ENCODE measurements at places on chromosomes 16 and 17. TPM values are rescaled to one million over a fixed set of nuclear protein-coding genes. Genes with fewer than 3 reads are reported as not detected.
A peak's percentile ranks its signal among the peaks of the same experiment; 100 is the strongest.

Gene P2RX1
- total RNA-seq: 3.6 TPM

Gene GH2
- total RNA-seq: 0.24 TPM

Gene KRT27
- 0.14 TPM for total RNA-seq

Gene NHLRC4
- total RNA-seq: 5.5 TPM

Gene KCNJ2
- 5.3 TPM for total RNA-seq

- no peak for DNase-seq
These were observed 34.7 kb downstream of the TRPV2 start for GRCh38 chr17:16450028-16450427.

GRCh38 chr17:57945996-57946797, 9.0 kb downstream of the CUEDC1 start:
- DNase-seq: no peak

DNA sequence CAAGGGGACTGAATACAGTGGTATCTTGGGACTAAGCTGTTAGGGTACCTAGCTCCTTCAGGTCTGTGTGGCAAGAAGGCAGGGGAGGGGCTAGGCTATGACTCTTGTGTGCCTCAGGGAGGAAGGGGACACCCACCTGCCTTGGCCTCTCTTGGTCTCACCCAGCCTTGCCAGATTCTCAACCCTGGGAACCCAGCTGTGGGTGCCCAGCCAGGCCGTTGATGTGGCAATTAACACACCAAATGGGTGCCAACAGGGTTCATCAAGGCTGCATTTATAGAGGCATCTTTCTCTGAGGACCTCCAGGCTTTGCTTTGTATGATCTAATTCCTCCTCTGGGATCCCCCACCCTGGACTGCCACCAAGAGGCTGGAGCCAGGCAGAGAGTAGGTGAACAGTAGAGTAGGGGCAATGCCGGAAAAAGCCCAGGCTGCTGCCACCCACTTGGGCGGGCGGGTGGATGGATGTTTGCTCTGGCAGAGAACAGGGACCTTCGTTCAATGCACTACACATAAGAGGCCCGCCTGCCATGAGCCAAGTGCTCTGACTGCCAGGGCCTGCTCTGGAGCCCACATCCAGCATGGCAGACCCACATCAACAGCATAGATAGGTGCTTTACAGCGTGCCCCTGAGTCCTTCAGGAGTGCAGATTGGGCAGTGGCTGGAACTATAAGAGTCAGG, 3.2 kb upstream of the ASB16 start:
- no peak for DNase-seq

DNA sequence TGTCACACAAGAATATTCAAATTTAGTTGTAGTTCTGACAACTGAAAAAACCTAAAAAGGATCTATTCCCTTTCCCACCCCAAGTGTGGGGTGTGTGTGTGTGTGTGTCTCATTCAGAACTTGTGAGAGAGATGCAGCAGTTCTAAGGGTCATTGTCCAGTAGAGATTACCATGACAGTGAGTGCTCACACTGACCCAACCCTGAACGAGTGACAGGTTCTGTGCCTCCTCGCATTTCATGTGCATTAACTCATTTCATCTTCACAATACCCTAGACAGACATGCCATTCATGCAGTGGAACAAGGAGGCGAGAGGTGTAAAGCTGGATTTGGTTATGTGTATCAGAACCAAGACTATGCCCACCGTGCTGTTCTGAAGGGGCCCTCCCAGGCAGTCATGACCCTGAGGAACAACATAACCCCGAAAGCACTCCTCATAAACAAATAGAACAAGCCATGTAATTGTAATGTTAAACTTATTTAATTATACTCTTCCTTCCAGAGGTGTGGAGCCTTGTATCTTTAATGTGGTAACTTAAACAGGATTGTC, 102.1 kb downstream of the CLEC16A start:
- DNase-seq: no peak

GRCh38 chr17:71505200-71505599, 615.6 kb upstream of the SOX9 start:
- no peak for DNase-seq

- DNase-seq: no peak
These were observed 46.7 kb downstream of the HAPSTR1 start for GRCh38 chr16:9138021-9138680.

DNA sequence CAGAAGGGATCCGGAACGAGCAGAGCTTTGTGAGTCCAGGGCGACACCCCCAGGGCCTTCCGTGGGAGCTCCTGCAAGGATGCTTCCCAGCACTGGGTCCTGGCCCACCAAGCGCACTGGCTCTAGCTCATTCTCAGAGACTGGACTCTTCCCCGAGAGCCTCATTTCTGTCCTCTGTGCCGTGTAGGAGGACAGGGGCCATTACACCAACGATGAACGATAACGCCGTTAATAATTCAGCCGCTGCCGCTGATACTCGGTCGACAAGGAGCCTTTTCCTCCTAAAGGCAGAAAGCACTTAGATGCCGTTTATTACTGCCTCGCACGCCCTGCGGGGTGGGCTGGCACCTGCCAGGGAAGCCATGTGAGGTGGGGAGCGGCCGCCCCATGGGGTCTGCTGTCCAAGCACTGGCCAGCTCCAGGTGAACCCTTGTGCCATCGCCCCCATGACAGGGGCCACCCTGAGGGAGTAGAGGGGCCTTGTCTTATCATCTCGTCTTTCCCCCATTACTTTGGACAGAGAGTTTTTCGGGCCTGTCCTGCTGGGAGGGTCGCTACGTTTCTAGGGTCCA, 33.5 kb downstream of the TBC1D16 start:
- no peak for DNase-seq

DNA sequence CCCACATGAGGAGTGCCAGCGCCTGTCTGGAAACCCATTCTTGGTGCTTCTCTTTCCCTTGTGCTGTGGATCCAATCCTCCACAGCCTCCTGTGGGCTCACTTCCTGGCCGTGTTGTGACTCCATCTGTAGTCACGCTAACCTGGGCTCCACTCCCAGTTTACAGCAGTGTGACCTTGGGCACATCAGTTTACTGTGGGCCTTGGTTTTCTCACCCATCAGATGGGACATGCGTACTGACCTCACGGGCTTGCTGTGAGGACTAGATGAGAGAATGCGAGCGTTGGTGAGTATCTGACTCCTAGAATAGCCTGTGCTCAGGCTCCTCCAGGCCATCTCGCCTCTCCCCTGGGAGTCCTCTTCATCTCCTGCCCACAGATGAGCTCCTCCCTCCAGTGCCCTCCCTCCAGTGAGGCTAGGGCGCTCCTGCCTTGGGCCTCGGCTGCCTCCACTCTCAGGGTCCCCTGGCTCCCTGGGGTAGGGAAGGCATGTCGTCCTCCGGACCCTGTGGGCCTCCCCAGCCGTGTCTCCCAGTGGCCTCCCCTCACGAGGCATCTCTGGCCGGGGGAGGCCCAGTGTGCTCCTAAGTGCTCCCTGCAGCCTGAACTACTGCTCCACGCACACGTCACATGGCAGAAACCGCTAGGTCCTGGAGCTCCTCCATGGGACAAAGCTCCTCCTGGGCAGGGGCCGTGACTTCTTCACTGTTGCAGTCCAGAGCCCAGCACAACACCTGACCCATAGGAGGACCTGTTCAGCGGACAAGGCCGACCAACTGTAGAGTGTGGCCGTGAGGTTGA, 5.2 kb upstream of the FOXJ1 start:
- no peak for DNase-seq

DNA sequence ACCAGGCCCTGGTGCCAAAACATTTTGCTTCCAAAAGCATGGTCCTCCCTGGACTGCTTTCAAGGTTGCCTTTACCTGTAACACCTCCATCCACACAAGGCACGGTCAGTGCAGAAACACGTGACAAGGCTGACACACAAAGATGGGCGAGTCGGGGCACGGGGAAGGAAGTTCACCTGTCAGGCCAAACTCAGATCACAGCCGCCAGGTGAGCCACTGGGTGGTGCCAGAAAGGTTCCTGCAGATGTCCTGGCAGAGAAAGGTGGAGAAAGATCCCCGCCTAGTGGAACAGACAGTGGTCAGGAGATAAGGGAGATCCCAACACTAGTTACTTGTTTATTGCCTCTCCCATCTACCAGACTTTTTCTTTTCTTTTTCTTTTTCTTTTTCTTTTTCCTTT, 155.3 kb downstream of the AIPL1 start:
- no peak for DNase-seq

DNA sequence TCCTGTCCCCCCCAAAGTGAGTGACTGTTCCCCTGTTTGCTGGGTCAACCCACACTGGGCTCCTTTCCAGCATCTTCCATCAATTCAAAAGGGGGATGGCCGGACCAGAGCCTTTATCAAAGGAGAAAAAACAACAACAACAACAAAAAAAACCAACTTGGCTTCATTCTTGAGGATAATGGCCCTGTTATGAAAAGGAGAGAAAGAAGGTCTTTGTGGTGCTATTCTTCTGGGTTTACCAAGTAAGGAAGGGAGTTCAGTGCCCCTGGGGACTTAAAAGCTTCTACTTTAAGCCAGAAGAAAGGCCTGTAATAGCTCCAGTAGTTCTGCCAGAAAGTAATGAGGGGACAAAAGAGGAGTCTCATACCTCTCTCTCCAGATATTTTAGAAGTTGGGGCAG, 71.5 kb downstream of the RGS9 start:
- no peak for DNase-seq

GRCh38 chr17:78818932-78819331, 21.7 kb downstream of the USP36 start:
- DNase-seq: peak; percentile 80

GRCh38 chr17:8048236-8048635, 9.4 kb downstream of the ALOX15B start:
- no peak for DNase-seq

DNA sequence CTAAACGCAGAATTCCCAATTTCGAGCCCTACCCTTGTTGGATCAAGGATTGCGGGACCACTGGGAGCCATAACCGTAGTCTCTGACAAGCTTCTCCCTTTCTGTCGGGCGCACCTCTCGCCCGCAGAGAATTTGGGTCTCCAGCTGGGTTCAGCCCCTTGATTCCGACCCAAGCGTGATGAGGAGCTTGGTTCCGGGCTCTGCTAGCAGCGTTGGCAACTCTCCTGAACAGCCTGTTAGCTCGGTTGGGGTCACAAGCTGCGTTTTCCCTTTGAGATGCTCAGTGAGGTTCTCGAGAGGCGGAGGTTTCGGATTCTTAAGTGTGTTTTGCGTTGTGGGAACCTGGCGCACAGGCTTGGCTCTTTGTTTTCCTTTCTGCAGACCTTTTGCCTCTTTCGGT, 655 bp downstream of the ATXN1L start:
- no peak for DNase-seq

DNA sequence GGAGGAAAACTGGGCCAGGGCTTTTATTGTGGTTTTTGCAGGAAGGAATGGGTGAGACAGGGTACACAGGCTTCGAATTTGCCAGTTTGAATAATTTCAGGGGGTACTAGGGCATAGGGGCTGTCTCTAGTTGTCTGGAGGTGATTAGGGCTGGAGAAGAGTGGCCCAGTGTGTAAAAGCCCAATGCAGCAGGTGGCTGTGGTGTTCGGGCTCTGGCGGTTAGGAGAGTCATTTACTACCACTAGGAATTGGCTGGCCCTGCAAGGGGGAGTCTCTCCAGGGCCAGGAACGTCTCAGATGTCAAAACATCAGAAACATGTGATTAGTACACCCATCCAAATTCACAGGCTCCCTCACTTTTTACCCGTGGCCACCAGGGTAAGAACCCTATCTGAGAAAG, 50.3 kb downstream of the GINS3 start:
- no peak for DNase-seq

DNA sequence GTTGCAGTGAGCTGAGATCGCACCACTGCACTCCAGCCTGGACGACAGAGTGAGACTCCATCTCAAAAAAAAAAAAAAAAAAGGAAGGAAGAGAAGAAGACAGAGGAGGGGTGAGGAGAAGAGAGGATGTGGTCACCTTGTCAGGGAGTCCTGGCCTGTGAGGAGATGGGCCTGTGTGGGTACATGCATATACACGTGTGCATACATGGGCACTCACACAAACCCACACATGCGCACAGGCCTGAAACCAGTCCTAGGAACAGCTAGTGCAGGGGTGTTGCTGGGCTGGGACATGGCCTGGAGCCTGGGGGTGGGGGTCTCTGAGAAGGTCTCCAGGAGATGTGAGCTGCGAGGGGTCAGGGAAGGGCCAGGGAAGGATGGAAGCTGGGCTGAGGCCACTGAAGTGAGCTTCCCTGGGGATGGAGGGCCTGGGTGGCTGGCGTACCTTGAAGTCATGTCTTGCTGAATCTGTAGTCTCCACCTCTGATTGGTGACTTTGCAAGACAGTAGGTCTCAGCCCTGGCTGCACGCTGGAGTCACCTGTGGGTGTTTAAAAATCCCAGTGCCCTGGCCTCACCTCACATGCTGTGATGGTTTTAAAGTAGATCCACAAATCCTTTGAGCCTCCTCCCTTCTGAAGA, 72.4 kb downstream of the MRM1 start:
- no peak for DNase-seq

GRCh38 chr17:72422505-72423285, 301.9 kb downstream of the SOX9 start:
- DNase-seq: no peak

GRCh38 chr16:14538604-14539003, 91.5 kb downstream of the PARN start:
- DNase-seq: no peak

GRCh38 chr17:2710071-2710802, 1.3 kb downstream of the CLUH start:
- DNase-seq: no peak

DNA sequence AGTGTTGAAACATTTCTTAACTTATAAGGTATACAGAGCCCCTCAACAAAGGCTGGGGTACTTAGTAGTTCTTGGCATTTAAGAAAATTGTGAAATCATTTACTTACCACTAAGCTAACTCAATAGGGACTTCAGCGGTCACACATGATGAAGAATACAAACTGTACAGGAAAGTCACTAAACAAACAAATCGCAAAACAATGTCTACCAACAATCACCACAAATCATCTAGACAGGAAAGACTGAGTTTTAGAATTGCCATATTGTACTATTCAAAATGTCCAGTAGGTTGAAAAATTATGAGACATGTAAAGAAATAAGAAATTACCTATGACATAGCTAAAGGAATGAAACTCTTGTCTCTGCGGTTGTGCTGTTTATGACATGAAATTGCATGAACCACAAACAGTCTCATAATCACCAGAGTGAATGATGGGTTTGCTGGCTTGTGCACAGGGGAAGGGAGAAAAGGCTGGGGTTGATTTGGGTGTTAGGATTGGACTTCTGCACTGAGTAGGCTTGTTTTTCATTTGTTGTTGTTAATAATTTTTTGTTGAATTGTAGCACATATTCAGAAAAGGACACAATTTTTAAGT, 441.1 kb upstream of the MON1B start:
- DNase-seq: no peak

- no peak for DNase-seq
These were observed 1294.4 kb downstream of the CDH8 start for GRCh38 chr16:60741810-60742209.

DNA sequence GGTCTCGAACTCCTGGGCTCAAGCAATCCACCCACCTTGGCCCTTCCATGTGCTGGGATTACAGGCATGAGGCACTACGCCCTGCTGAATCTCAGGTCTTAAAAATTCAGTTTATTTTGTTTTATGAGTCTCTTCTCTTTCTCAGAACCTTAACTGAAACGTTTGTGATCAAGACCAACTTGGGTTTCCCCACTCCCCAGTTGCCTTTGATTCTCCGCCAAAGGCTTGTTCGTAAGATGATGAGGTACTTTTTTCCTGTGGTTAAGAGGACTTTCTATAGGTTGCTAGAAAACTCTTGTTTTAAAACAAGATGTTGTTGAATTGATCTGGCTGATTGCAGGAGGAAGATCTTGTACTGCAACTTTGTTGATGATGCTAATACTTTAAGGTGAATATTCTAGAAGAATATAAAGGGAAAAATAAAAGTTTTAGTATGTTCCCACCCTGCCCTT, 11.7 kb downstream of the ABCC1 start:
- DNase-seq: peak; percentile 81

GRCh38 chr16:57084257-57084770, 8.1 kb upstream of the CPNE2 start:
- peak; percentile 65 for DNase-seq
